CD4-positive, alpha-beta T cell treated with Interleukin-15 for 1 hour (primary cell): ENCODE measurements at places on chromosomes 1 and 21.

GRCh38 chr1:102970496-102971078 lies 137.7 kb downstream of the COL11A1 start:
- no peak for DNase-seq

- no peak for DNase-seq
These were observed 46.8 kb upstream of the WASF2 start for GRCh38 chr1:27536767-27537166.

DNA sequence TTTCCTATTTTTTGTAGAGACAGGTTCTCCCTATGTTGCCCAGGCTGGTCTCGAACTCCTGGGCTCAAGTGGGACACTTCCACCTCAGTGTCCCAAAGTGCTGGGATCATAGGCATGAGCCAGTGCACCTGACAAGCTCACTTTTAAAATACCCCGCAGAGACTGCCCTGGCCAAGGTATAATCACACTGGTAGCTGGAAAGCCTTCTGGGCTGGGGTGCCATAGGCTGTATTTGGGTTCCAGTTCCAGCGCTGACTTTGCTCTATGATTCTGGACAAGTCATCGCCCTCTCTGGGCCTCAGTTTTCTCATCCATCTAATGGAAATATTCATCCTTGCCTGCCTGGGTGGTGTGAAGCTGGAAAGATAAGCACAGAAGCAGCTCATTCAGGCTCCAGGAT lies 10.4 kb downstream of the LDLRAD1 start:
- no peak for DNase-seq

DNA sequence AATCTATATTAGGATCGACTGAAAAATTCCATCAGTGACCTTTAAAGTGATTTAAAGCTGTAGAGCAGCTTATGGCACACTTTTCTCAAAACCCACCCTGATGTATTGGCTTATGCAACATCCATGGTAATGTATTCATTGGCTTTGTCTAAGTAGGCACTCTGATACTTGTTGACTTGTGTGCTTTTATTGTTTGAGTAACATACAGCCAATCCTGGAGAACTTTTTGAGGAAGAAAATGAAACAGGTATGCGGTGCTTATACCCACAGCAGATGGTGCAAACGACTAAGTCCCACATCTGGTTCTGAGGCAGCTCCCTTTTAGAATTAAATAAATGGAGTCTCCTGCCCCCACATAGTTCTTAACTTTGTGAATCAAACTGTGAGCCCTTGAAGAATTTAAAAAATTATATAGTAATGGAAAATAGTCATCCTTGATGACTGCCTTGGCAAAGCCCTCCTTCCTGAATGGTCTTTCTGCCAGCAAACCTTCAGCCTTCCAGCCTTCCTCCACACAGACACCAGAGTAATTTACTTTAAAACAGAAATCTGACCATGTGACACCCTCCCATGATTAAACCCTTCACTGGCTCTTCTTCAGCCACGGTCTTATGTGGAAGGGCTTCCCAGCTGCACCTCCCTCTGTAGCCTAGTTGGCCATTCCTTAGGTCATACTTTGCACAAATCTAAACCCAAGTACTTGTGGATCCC lies 116.0 kb downstream of the BCAR3 start:
- no peak for DNase-seq

- no peak for DNase-seq
These were observed 19.4 kb downstream of the ACOT7 start for GRCh38 chr1:6373961-6374720.

DNA sequence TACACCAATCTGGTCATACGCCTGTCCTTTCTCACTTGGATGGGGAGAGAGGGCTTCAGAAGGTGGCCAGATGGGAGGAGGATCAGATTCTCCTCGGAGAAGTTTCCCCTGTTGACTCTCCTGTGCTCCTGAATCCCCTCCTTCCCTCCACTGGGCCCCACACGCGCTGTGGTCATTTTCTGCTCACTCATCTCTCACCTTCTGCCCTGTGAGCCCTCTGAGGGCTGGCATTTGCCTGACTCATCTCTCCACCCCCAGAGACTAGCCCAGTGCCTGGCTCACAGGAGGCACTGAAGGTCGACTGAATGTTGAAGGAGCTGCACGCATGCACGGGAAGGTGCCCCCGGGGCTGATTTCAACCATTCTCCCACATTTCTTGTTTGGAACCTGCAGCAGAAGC lies 14.2 kb downstream of the ABCA4 start:
- DNase-seq = no peak

DNA sequence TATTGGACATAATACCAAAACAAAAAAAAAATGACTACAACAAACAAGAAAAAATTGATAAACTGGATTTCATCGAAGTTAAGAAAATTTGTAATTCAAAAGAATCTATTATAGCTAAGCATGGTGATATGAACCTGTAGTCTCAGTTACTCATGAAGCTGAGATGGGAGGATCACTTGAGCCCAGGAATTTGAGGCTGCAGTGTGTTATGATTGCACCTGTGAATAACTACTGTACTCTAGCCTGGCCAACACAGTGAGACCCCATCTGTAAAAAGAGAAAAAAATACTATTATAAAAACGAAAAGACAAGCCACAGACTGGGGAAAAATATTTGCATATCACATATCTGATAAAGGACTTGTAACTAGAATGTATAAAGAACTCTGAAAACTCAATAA lies 24.5 kb upstream of the TRIM62 start:
- DNase-seq = no peak

DNA sequence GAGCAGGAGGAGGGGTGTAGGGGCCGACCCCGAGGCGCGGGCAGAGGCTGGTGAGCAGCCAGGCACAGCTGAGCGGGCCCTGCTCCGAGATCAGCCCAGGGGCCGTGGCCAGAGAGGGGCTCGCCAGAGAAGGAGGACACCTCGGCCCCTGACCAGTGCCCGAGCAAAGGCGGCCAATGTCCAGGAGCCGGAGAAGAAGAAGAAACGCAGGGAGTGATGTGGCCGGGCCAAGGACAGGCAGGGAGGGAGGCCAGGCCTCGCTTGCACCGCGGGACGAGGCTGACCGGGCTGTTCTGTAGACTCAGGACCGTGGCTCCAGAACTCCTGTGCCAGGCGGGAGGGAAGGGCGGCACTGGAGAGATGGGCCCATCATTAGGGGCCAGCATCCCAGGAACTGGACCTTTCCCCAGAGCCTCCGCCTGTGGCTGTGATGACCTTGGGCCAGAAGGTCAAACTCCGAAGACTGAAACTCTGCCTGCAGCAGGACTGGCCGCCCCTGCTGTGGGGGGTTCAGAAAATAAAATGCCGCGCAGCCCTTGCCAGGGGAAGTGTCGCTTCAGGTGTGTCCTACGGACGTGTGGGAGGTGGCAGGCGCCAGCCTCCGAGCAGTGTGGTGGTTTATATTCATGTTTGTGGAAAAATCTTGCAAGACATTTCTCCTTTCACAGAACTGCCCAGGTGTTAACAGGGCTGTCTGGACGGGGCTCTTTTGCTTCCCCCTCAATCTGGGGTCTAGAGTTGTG lies 14.4 kb downstream of the RRP1 start:
- no peak for DNase-seq

DNA sequence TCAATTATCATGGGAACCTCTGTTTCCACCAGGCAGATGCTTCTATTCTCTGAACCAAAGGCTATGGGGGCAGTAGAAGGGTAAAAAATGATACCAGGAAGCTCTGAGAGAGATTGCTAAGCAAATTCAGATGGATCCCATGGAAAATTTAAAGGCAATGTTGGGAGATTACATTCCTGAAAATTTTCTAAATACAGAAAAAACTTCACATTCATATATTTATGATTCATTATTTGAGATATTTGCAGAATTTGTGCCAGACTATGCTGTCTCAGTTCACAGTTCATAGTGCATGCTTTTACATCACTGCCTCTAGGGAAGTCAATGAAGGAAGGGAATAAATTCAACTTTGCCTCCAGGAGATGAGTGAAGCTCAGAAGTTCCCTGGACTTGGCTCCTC lies 57.5 kb downstream of the KCNT2 start:
- no peak for DNase-seq

DNA sequence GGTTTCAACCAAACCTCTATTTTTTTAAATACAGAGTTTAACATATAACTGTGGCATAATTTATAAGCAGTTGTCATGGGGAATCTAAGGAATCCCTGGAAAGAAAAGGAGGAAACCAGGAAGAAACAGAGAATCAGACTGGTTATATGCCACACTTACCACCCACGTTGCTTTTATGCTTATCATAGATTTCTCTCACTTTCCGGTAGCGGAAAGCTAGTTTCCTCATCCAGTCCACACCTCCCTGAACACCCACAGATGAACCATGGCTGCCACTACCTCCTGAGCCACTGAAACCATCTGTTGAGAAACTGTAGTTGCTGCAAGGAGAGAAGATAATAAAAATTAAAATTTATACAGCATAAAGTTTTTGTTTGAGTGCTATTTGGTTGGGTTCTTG lies 33.5 kb downstream of the XKR8 start:
- DNase-seq = no peak

- DNase-seq = peak; percentile 15
These were observed 41.3 kb upstream of the LRP8 start for GRCh38 chr1:53369034-53369750.

DNA sequence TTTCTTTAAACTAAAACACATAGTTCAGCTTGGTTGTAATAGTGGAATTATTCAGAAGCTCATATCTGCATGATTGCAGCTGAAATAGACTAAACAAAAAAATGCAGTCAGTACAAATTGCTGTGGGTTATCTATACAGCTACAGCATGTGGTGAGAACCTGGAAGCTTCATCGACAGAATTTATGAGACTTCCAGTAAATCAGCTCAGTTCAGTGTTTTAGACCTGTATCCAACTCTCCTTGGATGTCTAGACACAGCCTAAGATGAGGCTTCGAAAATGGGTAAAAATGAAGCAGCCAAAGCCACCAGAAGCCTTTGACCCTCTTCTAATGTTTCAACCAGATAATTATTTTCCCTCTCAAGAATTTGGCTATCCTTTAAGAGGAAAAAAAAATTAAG lies 127.1 kb upstream of the C1orf105 start:
- DNase-seq = no peak

- DNase-seq = no peak
These were observed 2.1 kb downstream of the SH3BGRL3 start for GRCh38 chr1:26281971-26282370.
